ENCODE measurements at places on chromosomes 1 and 21. TPM values are rescaled to one million over a fixed set of nuclear protein-coding genes. Genes with fewer than 3 reads are reported as not detected.

PPM1J gene
- 9.1 TPM for total RNA-seq

KRTCAP2 gene
- 106 TPM for total RNA-seq

ERVH48-1 gene
- not detected for total RNA-seq

KIF14 gene
- total RNA-seq, result 0.07 TPM

DNA sequence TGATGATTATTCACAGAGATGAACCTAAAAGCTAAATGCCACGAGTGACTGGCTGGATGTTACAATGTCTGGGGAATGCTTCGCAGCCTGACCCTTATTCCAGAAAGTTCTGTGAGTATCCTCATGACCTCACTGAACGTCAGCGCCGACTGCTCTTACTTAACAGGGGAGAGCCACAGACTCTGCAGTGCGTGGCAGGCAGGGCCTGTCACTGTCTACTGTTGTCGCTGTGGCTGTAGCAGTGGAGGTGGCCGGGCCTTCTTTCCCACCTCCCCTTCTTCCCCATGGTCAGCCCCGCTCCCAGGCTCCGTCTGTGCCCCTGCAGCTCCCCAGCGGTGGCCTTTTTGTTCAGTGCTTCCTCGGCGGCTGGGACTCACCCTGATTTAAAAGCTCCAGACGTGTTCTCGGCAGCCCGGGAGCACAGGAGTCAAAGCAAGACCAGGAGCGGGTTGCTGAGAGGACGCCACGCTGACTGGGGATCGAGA lies 52.2 kb upstream of the TARBP1 start:
- no peaks in the 10 kb centered on the region for H3K27me3 ChIP-seq
- peak overlapping the region; percentile 0 for H3K4me3 ChIP-seq
- H3K36me3 ChIP-seq, result no peaks in the 10 kb centered on the region

DNA sequence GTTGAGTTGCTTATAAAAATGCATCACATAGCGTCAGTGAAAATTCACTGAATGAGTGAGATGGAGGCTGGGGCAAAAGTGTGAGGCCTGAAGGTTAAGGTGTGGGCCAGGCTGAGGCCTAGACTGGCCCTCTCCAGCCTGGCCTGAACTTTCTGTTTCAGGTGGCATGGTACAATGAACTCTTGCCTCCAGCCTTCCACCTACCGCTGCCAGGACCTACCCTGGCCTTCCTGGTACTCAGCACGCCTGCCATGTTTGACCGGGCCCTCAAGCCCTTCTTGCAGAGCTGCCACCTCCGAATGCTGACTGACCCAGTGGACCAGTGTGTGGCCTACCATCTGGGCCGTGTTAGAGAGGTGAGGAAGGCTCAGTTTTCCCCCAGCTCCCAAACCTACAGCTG lies 7.1 kb downstream of the MMACHC start:
- no peak overlapping the region for H3K27ac ChIP-seq
- DNase-seq, result no peak
- peaks cover 4% of the 10 kb centered on the region for H3K36me3 ChIP-seq
- peaks cover 16% of the 10 kb centered on the region for H3K4me1 ChIP-seq

DNA sequence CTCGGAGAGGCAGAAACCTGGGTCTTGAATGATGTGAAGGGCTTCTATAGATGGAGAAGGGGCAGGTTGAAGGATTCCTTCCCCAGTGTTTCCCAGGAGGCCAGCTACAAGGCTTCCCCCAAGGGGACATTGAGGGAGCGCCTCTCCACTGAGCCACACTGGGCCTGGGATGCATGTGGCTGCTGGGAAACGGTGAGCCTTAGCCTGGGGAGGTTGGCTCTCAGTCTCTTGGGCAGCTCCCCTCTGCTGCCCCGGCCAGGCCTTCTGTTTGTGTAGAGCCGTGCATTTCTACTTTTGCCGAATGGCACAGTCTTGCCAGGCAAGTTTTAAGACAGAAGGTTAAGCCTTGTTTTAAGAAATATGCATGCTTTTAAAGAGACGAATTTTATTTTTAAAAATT lies 254.4 kb upstream of the POU3F1 start:
- no peak for DNase-seq
- H3K4me1 ChIP-seq, result no peaks in the 10 kb centered on the region
- H3K4me3 ChIP-seq, result no peak overlapping the region
- peaks cover 72% of the 10 kb centered on the region for H3K27me3 ChIP-seq
- H3K36me3 ChIP-seq, result no peaks in the 10 kb centered on the region

GRCh38 chr1:184691719-184692324 lies 62.8 kb downstream of the EDEM3 start:
- H3K36me3 ChIP-seq, result peaks cover 23% of the 10 kb centered on the region
- no peak for DNase-seq
- H3K27ac ChIP-seq, result no peak overlapping the region
- H3K27me3 ChIP-seq, result no peaks in the 10 kb centered on the region

DNA sequence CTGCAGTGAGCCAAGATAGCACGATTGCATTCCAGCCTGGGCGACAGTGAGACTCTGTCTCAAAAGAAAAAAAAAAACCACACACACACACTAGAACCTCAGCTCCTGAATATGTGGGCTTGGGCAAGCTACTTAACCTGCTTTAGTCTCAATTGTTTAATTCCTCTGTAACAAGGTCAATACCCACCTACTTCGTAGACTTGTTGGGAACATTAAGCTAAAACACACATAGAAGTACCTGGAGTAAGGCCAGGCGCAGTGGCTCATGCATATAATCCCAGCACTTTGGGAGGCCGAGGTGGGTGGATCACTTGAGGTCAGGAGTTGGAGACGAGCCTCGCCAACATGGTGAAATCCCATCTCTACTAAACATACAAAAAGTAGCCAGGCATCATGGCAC lies 77.1 kb downstream of the CLSTN1 start:
- no peak overlapping the region for H3K4me3 ChIP-seq
- no peak for DNase-seq
- H3K27ac ChIP-seq, result no peak overlapping the region
- H3K4me1 ChIP-seq, result no peaks in the 10 kb centered on the region

DNA sequence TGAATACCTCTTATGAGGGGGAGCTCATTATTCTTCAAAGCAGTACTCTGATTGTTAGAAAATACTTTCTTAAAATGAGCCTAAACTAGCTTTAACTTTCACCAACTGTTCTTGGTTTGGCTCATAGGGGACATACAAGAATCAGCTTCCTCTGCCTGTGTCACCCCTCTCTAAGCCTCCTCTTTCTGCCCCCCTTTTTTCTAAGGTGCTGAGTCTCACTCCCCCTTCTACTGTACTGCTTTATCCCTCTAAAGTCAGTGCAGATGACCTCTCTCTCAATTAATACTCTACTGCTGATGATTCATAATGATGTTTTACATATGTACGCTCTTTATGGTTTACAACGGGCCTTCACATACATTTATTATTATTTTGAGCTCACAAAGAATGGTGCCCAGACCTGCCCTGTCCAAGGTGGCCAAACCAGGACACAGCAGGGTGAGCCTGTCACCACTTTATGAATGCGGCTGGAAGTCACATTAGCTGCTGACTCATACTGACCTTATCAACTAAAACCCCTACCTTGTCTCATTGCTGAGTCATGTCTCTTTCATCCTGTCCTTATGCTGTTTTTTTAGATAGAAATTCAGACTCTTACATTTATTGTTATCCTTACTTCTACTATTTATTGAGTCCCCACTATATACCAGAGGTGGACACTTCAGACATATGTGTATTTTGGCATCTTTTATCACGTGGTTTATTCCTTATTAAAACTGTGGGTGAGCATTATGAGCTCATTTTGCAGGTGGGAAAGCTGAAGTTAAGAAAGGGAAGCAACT lies 126.9 kb downstream of the RNF220 start:
- no peaks in the 10 kb centered on the region for H3K36me3 ChIP-seq
- no peaks in the 10 kb centered on the region for H3K27me3 ChIP-seq
- DNase-seq, result no peak
- no peaks in the 10 kb centered on the region for H3K4me1 ChIP-seq
- H3K4me3 ChIP-seq, result no peak overlapping the region

DNA sequence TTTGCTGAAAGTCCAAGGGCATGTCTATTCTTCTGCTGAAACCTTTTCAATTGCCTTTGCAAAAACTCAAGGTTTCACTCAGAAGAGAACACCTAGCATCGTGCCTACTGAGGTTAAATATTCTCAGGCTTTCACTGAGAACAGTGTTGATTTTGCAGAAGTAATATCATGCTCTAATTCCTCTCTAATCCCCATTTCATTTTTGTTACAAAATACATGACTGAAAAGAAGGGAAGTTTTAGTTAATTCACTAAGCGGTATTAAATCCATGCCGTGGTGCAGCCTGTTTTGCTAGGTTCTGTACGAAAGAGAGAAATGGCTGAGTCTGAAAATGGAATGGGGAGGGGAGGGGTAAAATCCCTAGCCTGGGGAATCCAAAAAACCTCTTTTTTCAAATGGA lies 163.2 kb upstream of the CAMK1G start:
- DNase-seq, result no peak
- no peaks in the 10 kb centered on the region for H3K4me1 ChIP-seq
- H3K27me3 ChIP-seq, result no peaks in the 10 kb centered on the region
- H3K4me3 ChIP-seq, result no peak overlapping the region
- no peaks in the 10 kb centered on the region for H3K36me3 ChIP-seq

DNA sequence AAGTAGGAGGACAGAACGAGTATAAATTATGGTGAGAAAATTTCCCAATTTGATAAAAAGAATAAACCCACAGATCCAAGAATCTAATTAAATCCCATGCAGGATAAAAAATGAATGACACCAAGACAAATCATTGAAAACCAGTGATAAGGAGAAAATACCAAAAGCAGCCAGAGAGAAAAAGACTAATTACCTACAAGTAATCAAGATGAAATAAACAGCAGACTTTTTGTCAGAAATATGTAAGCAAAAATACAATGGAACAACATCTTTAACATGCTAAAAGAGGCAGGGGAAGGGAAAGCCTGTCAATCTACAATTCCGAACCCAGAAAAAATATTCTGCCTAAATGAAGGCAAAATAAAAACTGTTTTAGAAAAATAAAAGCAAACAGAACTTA lies 20.7 kb upstream of the CCN1 start:
- no peak overlapping the region for H3K27ac ChIP-seq
- no peaks in the 10 kb centered on the region for H3K4me1 ChIP-seq
- H3K4me3 ChIP-seq, result no peak overlapping the region

GRCh38 chr1:206921772-206922265 lies at the start of gene FCMR:
Gene FCMR (minus strand): TSS chr1:206921941. CDS start chr1:206921854, 87 bp downstream.
- peaks cover 45% of the 10 kb centered on the region for H3K4me1 ChIP-seq
- no peak within 1 kb of the TSS for H3K27ac ChIP-seq
- no peak for DNase-seq
- no peak within 1 kb of the TSS for H3K4me3 ChIP-seq
- no peaks in the 10 kb centered on the region for H3K36me3 ChIP-seq

DNA sequence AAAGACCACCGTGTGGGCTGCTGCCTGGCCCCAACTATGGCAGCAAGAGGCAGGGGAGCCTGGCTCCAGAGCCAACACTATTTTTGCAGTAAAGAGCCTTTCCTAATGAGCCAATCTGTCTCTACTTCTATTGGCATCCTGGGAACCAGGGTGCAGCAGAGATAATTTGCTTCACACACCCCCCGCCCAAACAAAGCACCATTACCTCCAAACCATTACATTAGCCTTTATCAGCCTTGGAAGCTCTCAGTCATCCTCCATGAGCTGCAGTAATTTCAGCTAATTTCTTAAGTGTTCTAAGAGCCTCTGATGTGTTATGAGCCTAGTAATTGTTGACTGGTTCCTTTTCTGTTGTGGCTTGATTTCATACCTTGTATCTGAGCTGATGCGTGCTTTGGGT lies 21.6 kb downstream of the ARMH1 start:
- no peak overlapping the region for H3K27ac ChIP-seq
- no peak for DNase-seq
- H3K4me1 ChIP-seq, result peaks cover 20% of the 10 kb centered on the region
- no peaks in the 10 kb centered on the region for H3K27me3 ChIP-seq
- no peak overlapping the region for H3K4me3 ChIP-seq

- H3K27ac ChIP-seq, result no peak overlapping the region
- H3K4me3 ChIP-seq, result no peak overlapping the region
- no peaks in the 10 kb centered on the region for H3K36me3 ChIP-seq
Observed at GRCh38 chr1:41780916-41781315, 137.8 kb downstream of the HIVEP3 start.

- no peaks in the 10 kb centered on the region for H3K36me3 ChIP-seq
- peaks cover 22% of the 10 kb centered on the region for H3K4me1 ChIP-seq
- H3K27ac ChIP-seq, result peak overlapping the region; percentile 98
- no peaks in the 10 kb centered on the region for H3K27me3 ChIP-seq
- no peak overlapping the region for H3K4me3 ChIP-seq
Observed at GRCh38 chr1:61743716-61744580, 1.7 kb downstream of the PATJ start.

DNA sequence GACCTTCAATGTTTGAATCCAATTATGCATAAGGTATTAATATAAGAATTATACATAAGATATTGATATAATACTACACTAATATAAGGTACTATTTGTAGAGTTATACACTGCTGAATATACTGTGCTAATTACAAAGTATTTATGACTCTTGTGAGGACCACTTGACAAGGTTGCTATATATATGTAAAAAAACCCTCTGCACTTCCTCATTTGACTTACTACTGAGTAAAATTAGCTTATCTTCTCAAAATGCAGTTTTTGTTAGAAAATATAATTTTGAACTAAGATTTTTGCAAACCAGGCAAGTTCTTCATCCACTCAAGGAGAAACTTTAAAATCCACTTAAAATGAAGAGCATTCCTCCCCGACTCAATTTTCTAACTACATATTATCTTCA lies 8.5 kb downstream of the SIKE1 start:
- peaks cover 86% of the 10 kb centered on the region for H3K36me3 ChIP-seq
- no peaks in the 10 kb centered on the region for H3K4me1 ChIP-seq
- H3K27ac ChIP-seq, result no peak overlapping the region
- H3K27me3 ChIP-seq, result no peaks in the 10 kb centered on the region
- H3K4me3 ChIP-seq, result no peak overlapping the region

DNA sequence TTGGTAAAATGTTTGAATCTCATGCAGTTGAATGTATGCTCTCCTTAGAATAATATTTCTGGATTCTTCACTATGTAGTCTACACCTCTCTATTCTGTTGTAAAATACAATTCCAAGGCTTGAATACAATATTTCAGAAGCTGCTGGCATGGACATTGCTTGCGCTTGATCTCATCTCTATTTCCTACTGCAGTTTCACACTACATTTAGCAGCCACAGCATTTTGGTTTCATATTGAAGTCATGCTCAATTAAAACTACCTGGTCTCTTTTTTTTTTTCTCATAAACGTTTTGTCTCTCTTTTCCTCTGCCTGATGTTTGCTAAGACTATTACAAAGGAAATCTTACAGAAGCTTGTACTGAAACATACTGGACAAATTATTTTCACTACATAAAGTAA lies 631.0 kb upstream of the TMPRSS15 start:
- no peak overlapping the region for H3K27ac ChIP-seq
- no peaks in the 10 kb centered on the region for H3K36me3 ChIP-seq
- no peaks in the 10 kb centered on the region for H3K4me1 ChIP-seq
- no peak for DNase-seq
- no peak overlapping the region for H3K4me3 ChIP-seq
- no peaks in the 10 kb centered on the region for H3K27me3 ChIP-seq

DNA sequence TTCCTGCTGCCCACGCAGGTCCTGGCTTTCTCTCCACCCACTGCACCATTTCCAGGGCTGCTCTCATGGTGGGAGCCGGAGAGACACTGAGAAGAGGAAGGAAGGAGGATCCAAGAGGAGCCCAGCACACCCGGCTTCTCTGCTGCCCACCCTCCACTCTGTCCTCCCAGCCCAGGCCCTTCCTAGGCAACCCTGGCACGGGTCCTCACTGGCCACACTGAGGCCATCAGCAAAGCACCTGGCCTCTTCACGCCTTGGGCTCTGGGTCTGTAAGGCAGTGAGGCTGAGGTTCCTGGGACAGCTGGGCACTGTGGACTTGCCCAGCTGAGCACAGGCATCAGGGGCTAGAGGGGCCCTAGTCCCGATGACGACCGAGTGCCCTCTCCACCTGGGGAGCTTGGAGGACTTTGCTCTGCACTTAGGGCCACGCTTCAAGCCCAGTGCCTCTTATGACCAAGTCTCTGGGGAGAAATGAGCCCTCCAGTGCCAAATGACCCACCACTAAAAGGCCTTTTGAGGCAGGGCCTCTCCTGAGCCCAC lies 43.1 kb downstream of the PDE9A start:
- H3K4me3 ChIP-seq, result no peak overlapping the region
- H3K27me3 ChIP-seq, result no peaks in the 10 kb centered on the region
- no peak for DNase-seq
- H3K36me3 ChIP-seq, result no peaks in the 10 kb centered on the region
- H3K4me1 ChIP-seq, result no peaks in the 10 kb centered on the region
